Activated naive CD4-positive, alpha-beta T cell treated with anti-CD3 and anti-CD28 coated beads, Interleukin-2, amount 10 ng/mL, durations not matched to agents 7 days and 5 days (primary cell): ENCODE measurements at places on chromosomes 16 and 17.

GRCh38 chr17:27529230-27529796 is 73.1 kb downstream of the KSR1 start:
- H3K27me3 ChIP-seq = no peaks in the 10 kb centered on the region
- DNase-seq = peak; percentile 56
- H3K4me1 ChIP-seq = peaks cover 86% of the 10 kb centered on the region

- H3K36me3 ChIP-seq = peaks cover 61% of the 10 kb centered on the region
- peak; percentile 70 for DNase-seq
- H3K4me3 ChIP-seq = no peak overlapping the region
Observed at GRCh38 chr17:68431661-68432071, 25.6 kb downstream of the WIPI1 start.

- H3K27ac ChIP-seq = no peak overlapping the region
- H3K27me3 ChIP-seq = peaks cover 14% of the 10 kb centered on the region
- H3K4me3 ChIP-seq = no peak overlapping the region
- no peaks in the 10 kb centered on the region for H3K36me3 ChIP-seq
- no peaks in the 10 kb centered on the region for H3K4me1 ChIP-seq
- no peak for DNase-seq
Observed at GRCh38 chr16:80947239-80947638, 59.4 kb downstream of the CMC2 start.

DNA sequence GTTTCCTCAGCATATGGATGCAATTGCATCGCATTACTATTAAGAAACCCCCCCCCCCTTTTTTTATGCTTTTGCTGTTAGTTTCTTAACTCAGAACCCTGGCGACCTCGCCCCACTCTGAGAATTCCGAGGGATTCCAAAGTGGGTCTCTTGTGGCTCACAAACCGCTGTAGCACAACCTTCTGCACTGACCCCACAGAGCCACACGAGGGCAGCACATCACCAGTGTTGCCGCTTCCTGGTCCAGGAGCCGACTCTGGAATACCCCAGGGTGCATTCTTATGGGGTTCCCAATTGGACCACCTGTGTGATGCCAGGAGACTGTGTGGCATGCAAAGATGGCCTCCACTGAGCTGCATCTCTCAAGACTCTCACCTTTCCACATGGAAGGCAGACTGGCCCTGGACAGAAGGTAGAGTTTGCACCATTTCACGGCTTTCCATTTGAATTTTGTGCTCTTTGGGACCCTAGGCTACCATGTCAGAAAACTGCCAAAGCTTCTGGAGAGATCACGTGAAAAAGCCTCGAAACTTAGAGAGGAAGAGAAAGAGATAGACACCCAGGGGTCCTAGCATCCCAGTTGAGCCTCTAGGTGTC is 432.7 kb upstream of the ASIC2 start:
- H3K27ac ChIP-seq = no peak overlapping the region
- no peak overlapping the region for H3K4me3 ChIP-seq
- H3K27me3 ChIP-seq = peaks cover 4% of the 10 kb centered on the region
- H3K4me1 ChIP-seq = no peaks in the 10 kb centered on the region

GRCh38 chr16:19177111-19177739 is 9.2 kb downstream of the SYT17 start:
- DNase-seq = no peak
- no peaks in the 10 kb centered on the region for H3K27me3 ChIP-seq
- no peaks in the 10 kb centered on the region for H3K4me1 ChIP-seq
- no peak overlapping the region for H3K27ac ChIP-seq
- no peaks in the 10 kb centered on the region for H3K36me3 ChIP-seq

- peaks cover 74% of the 10 kb centered on the region for H3K4me1 ChIP-seq
- peaks cover 36% of the 10 kb centered on the region for H3K36me3 ChIP-seq
- H3K27me3 ChIP-seq = no peaks in the 10 kb centered on the region
- H3K4me3 ChIP-seq = peak overlapping the region; percentile 30
- DNase-seq = no peak
Observed at GRCh38 chr16:11793840-11794239, 3.2 kb downstream of the ZC3H7A start.

DNA sequence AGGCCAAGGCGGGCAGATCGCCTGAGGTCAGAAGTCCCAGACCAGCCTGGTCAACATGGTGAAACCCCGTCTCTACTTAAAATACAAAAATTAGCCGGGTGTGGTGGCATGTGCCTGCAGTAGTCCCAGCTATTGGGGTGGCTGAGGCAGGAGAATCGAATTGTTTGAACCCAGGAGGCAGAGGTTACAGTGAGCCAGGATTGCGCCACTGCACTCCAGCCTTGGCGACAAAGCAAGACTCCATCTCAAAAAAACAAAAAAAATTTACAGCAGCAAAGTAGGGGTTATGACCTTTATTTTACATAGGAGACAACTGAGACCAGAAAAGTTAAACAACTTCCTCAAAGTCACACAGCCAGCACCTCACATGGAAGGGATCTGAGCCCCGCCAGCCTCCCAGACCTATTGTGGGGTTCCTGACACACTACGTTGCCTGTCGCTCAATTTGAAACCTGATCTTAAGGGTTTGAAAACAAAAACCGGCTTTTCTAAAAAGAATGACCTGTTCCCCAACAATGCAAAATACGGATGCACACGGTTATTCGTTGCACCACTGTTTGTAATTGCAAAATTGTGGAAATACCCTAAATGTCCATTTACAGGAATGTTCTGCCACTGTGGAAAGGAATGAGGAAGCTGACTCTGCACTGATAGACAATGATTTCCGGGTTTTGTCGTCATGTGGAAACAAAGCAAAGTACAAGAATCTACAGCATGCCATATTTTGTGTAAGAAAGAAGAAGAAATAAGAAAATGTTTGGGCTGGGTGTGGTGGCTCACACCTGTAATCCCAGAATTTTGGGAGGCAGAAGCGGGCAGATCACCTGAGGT is 77.2 kb downstream of the CNGB1 start:
- no peak overlapping the region for H3K4me3 ChIP-seq
- peaks cover 13% of the 10 kb centered on the region for H3K4me1 ChIP-seq
- DNase-seq = no peak
- no peak overlapping the region for H3K27ac ChIP-seq
- peaks cover 30% of the 10 kb centered on the region for H3K27me3 ChIP-seq

DNA sequence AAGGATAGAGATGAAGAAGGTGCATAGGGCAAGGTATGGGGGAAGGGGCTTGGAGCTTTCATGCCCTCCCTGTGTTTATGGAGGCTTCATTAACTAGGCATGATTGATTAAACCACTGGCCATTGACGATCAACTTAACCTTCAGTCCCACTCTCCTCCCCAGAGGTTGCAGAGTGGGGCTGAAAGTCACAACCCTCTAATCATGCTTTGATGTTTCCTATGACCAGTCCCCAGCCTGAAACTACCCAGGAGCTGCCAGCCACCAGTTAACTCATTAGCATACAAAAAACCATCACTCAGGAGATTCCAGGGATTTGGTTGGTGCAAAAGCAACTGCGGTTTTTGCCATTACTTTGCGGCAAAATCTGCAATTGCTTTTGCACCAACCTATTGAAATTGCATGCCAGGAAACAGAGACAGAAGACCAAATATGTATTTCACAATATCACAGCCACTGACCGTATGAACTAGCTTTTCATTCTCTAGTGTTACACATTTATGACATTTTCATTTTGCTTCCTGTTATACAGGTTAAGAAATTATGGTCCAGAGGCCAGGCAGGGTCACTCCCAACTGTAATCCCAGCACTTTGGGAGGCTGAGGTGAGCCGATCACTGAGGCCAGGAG is 5.4 kb downstream of the GFOD2 start:
- no peak for DNase-seq
- no peak overlapping the region for H3K27ac ChIP-seq
- H3K4me3 ChIP-seq = no peak overlapping the region
- H3K4me1 ChIP-seq = peaks cover 22% of the 10 kb centered on the region

DNA sequence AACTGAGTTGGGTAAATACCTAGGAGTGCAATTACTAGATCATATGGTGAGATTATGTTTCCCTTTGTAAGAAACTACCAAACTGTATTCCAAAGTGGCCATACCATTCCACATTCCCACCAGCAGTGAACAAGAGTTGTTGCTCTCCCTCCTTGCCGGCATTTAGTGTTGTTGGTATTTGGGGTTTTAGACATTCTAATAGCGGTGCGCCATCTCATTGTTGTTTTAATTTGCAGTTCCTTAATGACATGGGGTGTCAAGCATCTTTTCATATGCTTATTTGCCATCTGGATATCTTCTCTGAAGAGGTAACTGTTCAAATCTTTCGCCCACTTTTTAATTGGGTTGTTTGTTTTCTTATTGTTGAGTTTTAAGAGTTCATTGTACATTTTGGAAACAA is 164.2 kb upstream of the LHX1 start:
- H3K4me3 ChIP-seq = no peak overlapping the region
- DNase-seq = no peak
- peaks cover 36% of the 10 kb centered on the region for H3K27me3 ChIP-seq

DNA sequence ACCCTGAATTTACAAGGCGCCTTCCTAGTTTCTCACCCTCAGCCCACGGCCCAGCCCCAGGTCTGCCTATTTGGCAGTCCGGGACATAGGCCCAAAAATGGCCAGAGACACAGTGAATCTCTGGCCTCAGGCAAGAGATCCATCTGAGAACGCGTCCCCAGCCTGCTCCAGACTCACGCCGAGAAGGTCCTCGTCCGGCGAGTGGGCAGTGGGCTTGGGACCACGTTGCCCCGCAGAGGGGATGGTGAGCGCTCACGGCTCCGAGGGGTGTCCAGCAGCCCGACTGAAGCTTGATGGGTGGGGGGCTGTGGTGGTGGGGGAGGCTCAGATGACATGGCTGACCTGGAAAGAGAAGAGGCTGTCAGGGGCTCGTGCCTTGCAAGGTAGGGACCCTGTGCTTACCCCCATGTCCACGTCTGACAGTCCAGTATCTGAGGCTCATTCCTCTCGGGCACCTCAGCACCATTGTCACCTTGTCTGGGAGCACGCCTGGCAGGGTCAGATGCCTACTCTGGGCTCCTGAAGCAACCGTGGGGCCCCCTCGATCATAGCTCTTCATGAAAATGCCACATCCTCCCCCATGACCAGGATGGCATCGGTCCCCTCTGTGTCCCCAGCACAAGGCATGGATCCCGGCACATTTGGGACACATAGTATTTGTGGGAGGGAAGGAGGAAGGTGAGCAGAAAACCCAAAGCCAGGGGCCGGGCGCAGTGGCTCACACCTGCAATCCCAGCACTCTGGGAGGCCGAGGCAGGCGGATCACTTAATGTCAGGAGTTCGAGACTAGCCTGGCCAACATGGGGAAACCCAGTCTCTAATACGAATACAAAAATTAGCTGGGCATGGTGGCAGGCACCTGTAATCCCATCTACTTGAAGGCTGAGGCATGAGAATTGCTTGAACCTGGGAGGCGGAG is 9.6 kb downstream of the CARHSP1 start:
- H3K27me3 ChIP-seq = no peaks in the 10 kb centered on the region
- peak overlapping the region; percentile 58 for H3K27ac ChIP-seq
- peak; percentile 18 for DNase-seq
- peaks cover 49% of the 10 kb centered on the region for H3K36me3 ChIP-seq

DNA sequence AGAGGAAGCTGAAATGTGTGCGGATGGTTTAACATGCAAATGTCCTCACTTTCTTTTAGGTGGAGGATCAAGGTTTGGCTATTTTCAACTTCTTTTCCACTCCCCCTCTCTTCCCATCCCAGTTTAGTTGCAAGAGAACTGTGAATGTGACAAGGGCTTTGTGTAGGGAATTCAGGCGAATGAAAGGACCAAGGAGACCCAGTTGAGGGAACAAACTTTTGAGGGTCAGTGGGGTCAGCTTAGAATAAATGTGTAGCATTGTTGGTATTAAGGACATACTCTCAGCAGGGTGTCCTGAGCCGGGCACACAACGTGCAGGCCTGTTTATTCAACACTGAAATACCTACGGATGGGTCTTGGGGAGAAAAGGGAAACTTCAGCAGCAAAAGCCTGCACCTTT is 346.0 kb downstream of the PMP22 start:
- no peak overlapping the region for H3K27ac ChIP-seq
- H3K27me3 ChIP-seq = no peaks in the 10 kb centered on the region
- no peaks in the 10 kb centered on the region for H3K36me3 ChIP-seq
- no peak for DNase-seq
- no peaks in the 10 kb centered on the region for H3K4me1 ChIP-seq

GRCh38 chr17:57915985-57916757 is 39.0 kb downstream of the CUEDC1 start:
- peaks cover 34% of the 10 kb centered on the region for H3K27me3 ChIP-seq
- DNase-seq = no peak
- no peak overlapping the region for H3K27ac ChIP-seq
- no peak overlapping the region for H3K4me3 ChIP-seq

DNA sequence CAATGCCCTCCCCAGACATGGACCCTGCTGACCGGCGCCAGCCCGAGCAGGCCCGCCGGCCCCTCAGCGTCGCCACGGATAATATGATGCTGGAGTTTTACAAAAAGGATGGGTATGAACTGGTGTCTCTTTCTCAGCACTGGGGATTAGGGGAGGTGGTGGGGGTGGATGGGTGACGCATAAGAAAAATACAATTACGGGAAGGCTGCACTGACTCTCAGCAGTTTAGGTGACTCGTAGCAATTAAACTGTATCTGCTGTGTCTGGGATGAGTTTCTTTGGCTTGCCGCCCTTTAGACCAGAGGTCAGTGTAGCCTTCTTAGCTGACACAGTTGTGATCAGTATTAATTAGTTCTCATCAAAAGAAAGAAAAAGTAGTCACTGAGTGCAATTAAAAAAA is 59.0 kb downstream of the ELAC2 start:
- no peaks in the 10 kb centered on the region for H3K27me3 ChIP-seq
- H3K4me3 ChIP-seq = no peak overlapping the region
- H3K36me3 ChIP-seq = no peaks in the 10 kb centered on the region
- H3K4me1 ChIP-seq = no peaks in the 10 kb centered on the region
- DNase-seq = no peak
